ENCODE measurements at places on chromosomes 3 and 15.

- DNase-seq, result peak; percentile 86
Measured at GRCh38 chr3:52220380-52221026, 4.9 kb downstream of the TLR9 start.

GRCh38 chr3:195699860-195700259, 20.9 kb upstream of the MUC20 start:
- DNase-seq, result no peak

GRCh38 chr15:63436341-63436740, 54.7 kb upstream of the CA12 start:
- no peak for DNase-seq

DNA sequence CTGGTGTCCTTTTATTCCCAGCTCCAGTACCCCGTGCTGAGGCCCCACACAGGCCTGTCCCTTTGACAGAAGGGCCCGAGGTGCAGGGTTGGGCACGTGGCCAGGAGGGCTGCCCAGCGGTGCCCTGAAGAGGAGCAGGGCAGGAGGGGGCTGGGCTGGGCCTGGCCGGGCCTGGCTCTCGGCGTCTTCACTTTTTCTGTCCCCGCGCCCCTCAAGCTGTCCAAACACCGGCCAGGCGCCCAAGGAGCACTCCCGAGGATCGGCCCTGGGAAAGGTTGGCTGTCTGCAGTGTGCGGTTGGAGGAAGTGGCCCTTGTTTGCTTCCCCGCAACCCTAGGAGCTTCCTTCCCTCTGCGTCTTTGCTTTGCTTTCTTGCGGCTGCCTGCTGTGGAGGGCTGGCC, 84.1 kb downstream of the WNT7A start:
- DNase-seq, result no peak

DNA sequence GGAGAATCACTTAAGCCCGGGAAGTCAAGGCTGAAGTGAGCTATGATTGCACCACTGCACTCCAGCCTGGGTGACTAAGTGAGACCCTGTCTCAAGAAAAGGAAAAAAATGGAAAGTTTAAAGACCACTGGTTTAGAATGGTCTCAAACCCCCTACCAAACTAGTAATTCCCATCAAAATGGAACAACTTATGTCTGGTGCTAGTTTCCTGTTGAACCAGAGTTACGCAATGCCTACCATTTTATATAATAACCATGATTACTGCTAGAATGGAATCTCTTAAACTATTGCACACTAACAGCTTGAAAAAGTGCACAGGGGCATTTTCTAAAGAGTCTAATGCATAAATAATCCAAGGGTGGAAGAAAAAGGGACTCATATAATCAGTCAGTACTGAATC, 43.6 kb downstream of the DMXL2 start:
- DNase-seq, result no peak

DNA sequence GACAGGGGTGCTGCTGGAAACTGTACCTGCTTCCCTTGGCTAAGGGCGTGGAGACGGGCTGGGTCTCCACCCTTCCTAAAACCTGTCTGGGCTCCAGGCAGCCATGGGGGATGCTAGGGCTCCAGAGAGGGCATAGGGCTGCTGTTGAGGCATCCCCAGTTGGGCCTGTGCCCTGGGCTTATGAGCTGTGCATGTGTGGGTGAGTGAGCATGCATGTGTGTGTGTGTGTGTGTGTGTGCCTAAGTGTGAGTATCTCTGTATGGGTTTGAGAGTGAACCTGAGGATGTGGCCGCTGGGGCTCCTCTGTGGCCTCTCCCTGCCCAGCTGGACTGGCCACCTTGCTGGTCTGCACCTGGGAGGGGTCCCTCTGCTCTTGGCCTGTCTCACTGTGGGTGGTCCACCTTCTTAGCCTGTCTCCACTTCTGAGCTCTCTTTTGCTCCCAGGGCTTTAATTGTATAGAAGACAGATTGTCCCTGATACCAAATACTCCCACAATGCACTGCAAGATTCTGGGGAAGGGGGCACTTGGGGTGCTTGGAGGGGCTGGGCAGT, 11.9 kb upstream of the TMEM115 start:
- no peak for DNase-seq

DNA sequence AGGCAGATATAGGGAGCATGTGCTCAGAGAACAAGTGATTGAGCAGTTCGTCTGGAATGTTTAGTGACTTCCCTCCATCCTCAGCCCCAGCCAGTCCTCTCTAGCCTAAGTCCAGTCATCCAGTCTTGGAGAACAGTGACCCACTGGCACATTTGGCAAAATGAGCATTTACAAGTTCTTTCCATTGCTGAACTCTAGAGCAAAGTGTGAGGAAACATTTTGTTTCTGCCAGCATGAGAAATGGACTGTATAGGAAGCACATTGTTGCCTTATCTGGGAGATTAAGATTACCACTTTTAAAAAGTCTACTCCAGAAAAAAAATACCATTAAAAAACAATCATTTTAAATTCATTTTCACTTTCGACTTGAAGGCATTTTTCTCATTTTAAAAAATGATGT, 353.6 kb downstream of the SHQ1 start:
- DNase-seq, result no peak

GRCh38 chr3:113832477-113833164, 6.0 kb upstream of the GRAMD1C start:
- no peak for DNase-seq

- peak; percentile 95 for DNase-seq
Measured at GRCh38 chr3:149352556-149352955, 19.1 kb upstream of the TM4SF18 start.

- DNase-seq, result no peak
Measured at GRCh38 chr3:71304684-71305083, 278.8 kb downstream of the FOXP1 start.

DNA sequence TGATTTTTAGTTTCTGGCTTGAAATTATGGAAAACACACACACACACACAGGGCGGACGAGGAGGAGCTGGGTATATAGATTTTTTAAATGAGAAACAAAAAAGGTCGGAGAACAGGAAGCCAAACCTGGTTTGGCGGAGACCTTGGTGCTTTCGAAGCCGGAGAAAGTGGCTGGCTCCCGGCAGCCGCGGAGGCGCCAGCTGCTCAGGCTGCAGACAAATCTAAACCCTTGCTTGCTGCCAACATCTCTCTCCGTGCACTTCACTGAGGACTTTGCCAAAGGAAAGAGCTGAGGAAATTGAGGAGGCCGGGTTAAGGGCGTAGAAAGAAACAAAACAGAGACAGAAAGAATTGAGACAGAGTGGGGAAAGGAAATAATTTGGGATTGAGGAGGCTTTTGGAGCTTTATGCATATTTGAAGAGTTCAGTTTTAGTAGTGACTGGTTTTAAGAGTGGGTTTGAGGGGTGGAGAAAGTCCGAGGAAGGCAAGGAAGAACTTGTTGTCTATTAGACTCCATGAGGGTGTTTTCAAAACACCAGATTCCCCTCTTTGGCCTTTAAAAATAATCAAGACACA, 2.2 kb downstream of the ZIC1 start:
- no peak for DNase-seq

DNA sequence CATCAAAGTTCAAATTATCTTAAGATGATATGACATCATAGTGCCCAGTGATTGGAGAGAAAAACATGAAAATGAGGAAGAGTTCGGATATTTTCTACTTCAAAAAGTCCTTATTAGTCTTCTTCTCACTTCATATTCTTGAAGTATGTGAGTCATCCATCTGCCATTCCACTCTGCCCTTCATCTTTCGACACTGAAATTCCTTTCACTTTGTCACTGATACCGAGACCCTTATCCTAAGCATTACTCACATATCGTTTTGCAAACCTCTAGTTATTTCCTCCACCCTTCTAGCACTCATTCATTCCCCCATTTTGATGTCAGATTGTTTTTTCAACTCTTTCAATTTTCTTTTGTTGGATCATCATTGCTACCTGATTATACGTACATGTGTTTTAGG, 4.0 kb downstream of the OR5H14 start:
- no peak for DNase-seq

DNA sequence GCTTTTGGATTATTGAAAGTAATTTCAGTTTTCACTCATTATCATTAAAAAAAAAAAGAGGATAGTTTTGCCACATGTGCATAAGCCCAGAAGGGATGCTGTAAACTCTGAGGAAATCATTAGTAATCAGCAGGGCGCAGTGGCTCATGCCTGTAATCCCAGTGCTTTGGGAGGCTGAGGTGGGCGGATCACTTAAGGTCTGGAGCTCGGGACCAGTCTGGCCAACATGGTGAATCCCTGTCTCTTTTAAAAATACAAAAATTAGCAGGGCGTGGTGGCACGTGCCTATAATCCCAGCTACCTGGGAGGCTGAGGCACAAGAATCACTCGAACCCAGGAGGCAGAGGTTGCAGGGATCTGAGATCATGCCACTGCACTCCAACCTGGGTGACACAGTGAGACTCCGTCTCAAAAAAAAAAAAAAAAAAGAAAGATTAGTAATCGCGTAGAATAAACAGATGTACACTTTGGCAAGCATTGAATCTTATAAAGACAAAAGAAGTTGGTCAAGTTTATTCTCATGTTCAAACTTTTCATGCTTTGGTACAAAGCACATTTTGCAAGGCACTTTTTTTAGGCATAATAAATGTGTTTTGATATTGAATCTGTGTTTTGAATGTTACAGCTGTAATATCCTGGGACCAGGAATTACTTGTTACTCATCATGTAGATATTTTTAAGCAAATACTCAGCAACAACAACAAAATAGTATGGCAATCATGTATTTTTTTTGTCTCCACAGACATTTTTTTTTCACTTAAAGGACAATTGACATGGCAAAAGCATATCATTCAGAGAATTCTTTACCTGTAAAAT, 93.2 kb upstream of the AGTR1 start:
- no peak for DNase-seq

GRCh38 chr3:167507954-167508353, 34.1 kb upstream of the SERPINI2 start:
- DNase-seq, result no peak

GRCh38 chr3:66348704-66349103, 127.9 kb downstream of the SLC25A26 start:
- DNase-seq, result no peak

GRCh38 chr15:92979011-92979701, 79.0 kb downstream of the CHD2 start:
- no peak for DNase-seq

DNA sequence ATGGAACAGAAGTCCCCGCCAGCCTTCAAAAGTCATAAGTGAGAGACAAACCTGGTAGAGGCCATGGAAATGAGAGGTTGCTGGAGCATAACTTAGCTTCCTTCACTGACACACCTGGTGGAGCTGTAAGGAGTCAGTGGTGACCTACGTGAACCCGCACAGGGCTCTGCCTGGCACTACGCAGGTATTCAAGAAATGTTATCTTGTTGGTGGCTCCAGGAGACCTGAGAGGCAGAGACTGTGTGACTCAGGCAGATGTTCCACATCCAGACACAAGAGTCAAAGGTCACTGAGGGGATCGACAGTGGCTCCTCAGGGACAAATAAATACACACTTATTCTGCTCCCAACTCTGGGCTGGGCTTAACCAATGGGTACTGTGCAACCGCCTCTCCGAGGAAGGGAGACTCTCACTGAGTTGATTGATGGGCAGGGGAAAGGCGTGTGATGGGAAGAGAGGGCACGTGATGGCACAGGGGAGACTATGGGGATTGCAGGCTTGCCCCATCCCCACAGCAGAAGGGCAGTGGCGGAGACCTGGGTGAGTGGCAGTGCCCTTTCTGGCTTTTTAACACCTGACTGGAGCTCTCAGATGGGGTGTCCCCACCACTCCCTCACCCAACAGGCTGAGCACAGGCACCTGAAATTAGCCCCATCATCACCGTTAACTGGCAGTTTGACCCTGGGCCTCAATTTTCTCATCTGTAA, 111.7 kb upstream of the SMAD3 start:
- DNase-seq, result no peak

- no peak for DNase-seq
Measured at GRCh38 chr15:71880276-71880675, 69.9 kb downstream of the NR2E3 start.

DNA sequence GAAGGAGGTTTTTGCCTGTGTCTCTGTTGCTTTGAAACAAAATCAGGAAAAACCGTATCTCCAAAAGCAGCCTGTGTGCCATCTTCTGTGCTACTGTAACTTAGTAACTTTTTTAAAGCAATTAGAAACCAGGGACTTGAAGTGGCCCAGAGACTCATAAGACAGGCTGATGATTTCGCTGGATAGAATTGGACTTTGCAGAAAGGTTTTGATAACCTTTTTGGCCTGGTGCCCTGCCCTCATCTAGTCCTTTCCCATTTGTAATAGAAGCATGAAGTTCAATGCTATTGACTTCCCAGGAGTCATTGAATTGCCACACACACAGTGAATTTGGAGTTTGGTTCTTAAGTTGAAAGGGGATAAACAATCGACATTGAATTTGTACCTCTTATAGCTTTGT, 157.2 kb downstream of the PTPRG start:
- DNase-seq, result no peak

GRCh38 chr3:13186435-13186815, 113.2 kb upstream of the IQSEC1 start:
- no peak for DNase-seq

GRCh38 chr15:88954431-88955277, 41.5 kb upstream of the MFGE8 start:
- DNase-seq, result no peak

DNA sequence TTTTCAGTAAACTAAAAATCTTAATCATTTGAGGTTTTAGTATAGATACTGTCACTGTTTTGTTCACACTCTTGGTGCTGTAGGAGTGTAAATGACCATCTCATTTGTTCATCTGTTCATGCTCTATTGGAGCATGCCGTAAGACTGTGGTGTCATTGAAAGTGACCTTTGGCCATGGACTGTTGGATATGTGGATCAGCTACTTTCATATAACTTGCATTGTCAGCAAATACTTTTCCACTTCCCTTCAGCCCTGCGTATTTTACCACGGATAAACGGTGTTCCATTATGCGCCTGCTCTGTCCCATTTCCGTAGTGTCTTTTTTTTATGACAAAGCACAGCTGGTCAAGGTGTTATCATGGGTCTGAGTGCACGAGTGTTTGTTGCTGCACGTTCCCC, 32.6 kb upstream of the SENP5 start:
- no peak for DNase-seq

DNA sequence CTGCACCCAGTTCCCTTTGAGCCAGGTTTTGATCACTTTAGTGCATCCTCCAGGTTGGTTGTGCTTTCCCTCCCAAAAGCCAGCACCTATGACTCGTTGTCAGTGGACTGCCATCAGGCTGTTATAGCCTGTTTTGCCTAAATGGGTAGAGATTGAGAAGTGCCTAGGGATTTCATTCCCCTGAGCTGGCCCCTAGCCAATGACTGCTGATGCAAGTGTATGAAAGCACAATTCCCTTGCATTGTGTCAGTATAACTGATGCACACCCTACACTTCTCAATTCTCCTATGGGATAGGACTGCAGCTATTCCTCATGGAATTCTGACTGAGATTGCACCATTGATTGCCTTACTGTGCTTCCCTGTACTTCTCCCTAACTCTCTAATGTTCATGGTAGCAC, 102.1 kb upstream of the ARPP21 start:
- DNase-seq, result no peak

GRCh38 chr3:30577788-30578187, 28.6 kb upstream of the TGFBR2 start:
- DNase-seq, result no peak

- no peak for DNase-seq
Measured at GRCh38 chr3:63034101-63034500, 158.9 kb upstream of the CADPS start.

GRCh38 chr15:48936666-48937065, 27.1 kb downstream of the SHC4 start:
- DNase-seq, result no peak

Measured in COLO829 (cell line).